ENCODE measurements at places on chromosomes 13 and 19.

GRCh38 chr19:7004313-7004931 is 16.8 kb downstream of the MBD3L2B start:
- no peak for DNase-seq

- DNase-seq = no peak
Observed at GRCh38 chr13:49670828-49671227, 20.5 kb downstream of the EBPL start.

DNA sequence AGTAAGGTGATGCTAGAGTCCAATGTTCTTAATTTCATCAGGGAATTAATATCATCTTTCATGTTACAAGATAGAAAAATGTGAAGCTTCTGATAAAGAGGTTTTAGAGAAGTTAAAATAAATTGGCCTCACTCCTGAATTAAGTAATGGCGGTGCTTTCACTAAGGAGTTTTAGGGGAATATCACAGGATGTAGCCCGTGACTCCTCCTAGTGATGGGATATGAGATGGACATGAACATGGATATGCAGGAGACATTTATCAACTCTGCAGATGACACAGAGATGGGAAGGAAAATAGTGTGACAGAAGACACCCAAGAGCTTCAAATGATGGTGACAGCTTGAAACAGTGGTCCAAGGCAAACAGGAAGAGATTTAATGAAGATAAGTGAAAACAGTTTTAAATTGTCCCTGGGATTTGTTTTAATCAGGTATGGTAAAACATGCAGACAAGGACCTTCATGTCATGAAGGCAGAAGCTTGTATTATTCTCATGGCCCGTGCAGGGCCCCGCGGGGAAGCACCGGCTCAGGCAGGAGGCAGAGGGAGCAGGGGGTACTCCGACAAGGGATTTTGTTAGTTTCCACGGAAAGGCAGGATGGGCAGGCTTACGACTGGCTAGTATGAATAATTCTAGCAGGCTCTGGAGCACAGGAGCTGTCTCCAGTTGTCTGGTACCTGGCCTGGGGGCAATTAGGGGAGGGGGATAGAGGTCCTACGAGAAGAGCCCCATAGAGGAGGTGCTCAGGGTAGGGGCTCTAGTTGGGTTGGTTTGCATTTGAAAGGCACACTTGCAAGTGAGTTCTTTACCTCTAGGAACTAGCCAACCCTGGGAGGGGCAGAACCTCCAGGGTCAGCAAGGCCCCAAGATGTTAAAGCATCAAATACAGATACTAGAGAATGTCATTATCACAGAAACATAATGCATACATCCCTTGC is 38.7 kb upstream of the FARP1 start:
- DNase-seq = no peak

GRCh38 chr13:72774019-72774418 is 7.7 kb downstream of the DIS3 start:
- no peak for DNase-seq

DNA sequence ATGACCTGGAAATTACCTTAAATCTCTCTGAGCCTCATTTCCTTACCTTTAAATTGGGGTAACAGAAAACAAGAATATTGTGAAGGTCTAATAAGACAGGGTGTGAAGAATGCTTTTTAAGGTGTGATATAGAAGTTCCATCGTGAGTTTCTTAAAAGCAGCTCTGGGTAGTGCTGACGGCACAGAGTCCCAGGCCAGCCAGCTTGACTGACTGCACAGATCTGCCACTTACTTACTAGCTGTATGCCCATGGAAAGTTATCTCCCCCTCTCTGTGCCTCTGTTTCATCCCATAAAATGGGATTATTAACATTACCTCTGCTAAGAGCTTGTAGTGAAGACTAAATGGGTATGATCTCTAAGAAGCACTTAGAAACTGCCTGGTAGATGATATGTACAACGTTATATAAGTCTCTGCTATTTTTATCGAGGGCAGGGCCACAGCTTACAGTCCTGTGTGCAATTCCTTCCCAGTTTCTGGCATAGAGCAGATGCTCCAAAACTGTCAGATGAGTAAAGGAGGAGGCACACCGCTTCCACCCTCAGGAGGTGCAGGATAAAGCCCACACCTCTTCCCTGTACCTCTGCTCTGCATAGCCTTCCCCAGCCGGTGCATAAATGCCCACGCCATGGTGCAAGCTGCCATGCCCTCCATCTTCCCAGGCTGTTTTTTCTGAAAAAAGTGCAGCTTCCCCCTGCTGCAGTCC is 99.6 kb downstream of the MBNL2 start:
- no peak for DNase-seq

- DNase-seq = no peak
Observed at GRCh38 chr19:22608441-22608840, 25.7 kb upstream of the ZNF492 start.

- DNase-seq = no peak
Observed at GRCh38 chr19:51271067-51271466, 20.2 kb downstream of the SIGLECL1 start.

- no peak for DNase-seq
Observed at GRCh38 chr19:40908976-40909375, 26.9 kb upstream of the CYP2A7 start.

- DNase-seq = no peak
Observed at GRCh38 chr19:40363069-40363468, 14.6 kb downstream of the PLD3 start.

- no peak for DNase-seq
Observed at GRCh38 chr19:24166055-24166454, 79.1 kb downstream of the ZNF254 start.

GRCh38 chr19:11995174-11995573 is 30.3 kb downstream of the ZNF763 start:
- no peak for DNase-seq

DNA sequence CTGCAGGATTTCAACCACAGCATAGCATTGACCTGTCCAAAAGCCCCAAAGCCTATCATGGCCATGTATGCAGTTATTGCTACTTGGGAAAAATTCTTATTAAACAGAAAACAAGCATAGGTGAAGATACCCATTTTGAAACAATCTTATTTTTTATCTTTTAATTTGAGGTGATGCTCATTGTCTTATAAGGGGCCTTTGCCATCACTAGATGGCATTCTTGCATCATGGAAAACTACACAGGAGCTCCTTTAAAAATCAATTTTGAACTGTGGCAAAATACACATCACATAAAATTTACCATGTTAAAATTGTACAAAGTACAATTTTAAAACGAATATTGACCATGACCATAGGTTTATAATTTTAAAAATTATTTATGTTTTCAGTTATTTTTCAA is 38.9 kb upstream of the ZNF835 start:
- DNase-seq = no peak

- DNase-seq = no peak
Observed at GRCh38 chr13:99648927-99649326, 147.7 kb downstream of the TM9SF2 start.

GRCh38 chr13:113350065-113350937 is 13.6 kb downstream of the GRTP1 start:
- DNase-seq = no peak

DNA sequence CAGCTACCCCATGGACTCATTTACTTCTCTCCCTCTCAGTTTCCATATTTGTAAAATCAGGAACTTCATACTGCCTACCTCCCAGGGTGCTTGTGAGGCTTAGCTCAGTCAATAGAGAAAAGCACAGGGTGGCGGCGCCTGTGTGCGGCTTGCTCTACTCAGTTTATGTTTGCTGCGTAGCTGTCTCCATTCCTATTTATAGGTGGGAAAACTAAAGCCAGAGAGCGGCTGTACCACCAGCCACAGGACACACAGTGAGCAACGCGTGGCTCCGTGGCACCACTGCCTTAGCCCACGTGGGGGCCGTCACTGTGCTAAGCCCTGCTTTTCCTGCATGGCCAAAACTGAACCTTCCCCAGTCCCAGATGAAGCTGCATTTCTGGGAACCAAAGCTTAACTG is 292.4 kb downstream of the TEX29 start:
- DNase-seq = no peak

GRCh38 chr13:30819136-30819888 is 84.0 kb downstream of the ALOX5AP start:
- no peak for DNase-seq

GRCh38 chr13:109764470-109765291 is 21.7 kb downstream of the IRS2 start:
- DNase-seq = no peak

DNA sequence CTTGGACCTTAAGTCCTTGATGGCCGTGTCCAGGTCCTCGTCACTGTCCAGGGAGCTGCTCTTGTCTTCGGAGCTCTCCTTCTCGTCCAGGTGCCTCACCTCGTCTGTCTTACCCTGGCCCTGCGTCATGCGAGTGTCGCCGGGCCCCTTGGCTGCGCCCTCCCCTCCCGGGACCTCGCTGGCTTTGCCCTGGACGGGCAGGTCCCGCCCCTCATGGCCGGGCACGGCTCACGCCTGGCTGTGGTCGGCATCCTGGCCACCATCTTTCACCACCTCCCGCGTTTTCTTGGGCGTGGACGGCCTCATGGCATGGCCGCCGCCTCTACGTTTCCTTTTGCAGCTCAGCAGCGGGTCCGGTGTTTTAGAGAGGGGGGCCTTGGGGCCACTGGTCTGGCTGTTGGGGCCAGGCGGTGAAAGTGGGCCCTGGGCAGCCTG is 14.8 kb downstream of the RB1 start:
- DNase-seq = no peak

GRCh38 chr19:2288818-2289713 is 7.1 kb upstream of the PEAK3 start:
- DNase-seq = no peak

DNA sequence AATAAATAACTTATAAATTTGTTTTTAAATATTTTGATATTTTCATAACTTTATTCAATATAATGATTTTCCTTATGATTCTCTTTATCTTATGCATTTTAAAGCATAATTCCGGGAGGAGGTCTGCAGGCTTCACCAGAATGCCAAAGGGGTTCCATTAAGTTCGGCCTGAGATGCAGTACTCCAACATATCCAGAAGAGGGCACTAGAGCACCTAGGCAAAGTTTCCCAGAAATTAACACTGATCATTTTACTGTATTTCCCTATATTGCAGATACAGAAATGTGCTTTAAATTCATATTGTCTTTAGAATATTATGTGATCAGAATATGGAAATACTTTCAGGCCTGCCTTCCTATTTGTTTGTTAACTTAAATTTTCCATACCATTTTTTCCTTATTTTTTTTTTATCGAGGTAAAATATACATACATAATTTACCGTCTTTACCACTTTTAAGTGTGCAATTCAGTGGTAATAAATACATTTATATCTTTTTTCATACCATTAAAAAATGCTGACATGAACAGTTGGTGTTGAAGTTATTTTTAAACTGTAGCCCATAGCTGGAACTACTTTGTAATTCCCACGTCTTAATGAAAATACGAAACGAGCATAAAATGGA is 58.9 kb upstream of the TM9SF2 start:
- DNase-seq = no peak

GRCh38 chr19:41366089-41366488 is 2.1 kb upstream of the B9D2 start:
- no peak for DNase-seq

- no peak for DNase-seq
Observed at GRCh38 chr13:38636761-38637160, 50.1 kb upstream of the FREM2 start.

GRCh38 chr19:51549533-51550324 is 18.3 kb upstream of the SIGLEC6 start:
- peak; percentile 8 for DNase-seq

DNA sequence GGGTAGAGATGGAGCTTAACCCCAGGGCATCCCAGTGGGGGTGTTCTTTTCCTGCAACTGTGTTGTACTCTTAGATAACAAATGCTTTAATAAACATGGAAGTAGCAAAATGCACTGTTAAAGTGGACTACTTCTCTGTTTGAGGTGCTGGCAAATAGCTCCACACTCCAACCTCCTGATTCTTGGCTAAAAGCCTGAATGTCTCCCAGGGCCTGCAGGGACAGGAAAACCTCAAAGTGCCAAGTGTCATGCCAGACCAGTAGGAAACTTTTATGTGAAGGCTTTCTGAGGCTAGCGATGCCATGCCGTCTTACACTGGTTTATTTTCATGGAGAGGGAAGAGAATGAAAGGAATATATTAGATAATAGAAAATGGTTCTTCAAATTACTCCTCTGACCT is 6.8 kb downstream of the FREM2 start:
- DNase-seq = no peak

DNA sequence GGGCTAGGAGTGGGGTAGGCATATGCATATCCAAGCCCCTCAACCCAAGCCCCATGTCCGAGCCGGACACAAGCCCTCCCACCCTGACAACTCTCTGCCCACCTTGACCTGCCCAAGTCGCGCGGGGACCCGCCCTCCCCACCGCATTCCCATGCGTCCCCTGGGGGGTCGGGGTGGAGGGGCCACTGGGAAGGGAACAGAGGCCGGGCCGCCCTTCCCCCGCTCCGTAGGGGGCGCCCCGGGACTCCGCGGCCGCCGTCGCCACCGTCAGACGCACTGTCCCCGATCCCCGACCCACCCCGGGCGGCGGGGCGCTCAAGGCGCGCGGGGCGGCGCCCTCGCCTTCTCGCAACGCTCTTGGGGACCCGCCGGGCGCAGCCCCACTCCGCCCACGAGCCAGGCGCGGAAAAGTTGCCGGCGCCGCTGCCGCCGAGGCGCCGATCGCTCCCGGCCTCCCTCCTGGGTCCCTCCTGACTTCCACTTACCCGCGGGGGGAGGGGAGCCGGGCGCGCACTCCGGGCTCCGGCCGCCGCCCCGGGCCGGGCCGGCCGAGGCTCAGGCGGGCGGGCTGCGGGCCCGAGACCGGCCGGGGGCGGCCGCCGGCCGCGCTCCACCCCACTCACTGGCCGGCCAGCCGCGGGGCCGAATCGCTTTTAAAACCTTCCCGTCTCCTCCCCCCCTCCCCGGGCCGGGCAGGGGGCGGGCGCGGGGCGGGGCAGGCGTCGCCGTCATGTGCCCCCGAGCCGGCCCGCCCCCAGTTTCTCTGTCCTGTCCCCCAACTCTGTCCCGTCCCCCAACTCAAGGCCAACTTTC is 34.4 kb upstream of the NANOS3 start:
- DNase-seq = peak; percentile 69

DNA sequence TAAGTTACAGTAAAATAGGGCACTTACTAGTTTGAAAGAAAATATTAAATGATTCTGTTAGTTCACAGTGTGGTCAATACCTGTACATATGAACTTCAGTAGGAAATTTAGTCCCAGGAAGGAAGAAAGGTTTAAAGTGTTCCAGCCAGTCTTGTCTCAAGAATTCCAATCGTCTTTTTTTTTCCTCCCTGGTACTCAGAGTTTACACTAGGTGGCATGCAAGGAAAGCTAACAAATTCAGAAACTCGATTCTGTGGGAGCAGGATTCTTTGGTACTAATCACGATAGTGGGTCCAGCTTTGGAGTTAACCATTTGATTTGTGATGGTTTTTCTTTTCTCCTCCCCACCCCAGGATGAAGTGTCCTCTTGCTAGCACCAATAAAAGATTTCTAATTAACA is 43.6 kb downstream of the POLR1D start:
- DNase-seq = no peak

DNA sequence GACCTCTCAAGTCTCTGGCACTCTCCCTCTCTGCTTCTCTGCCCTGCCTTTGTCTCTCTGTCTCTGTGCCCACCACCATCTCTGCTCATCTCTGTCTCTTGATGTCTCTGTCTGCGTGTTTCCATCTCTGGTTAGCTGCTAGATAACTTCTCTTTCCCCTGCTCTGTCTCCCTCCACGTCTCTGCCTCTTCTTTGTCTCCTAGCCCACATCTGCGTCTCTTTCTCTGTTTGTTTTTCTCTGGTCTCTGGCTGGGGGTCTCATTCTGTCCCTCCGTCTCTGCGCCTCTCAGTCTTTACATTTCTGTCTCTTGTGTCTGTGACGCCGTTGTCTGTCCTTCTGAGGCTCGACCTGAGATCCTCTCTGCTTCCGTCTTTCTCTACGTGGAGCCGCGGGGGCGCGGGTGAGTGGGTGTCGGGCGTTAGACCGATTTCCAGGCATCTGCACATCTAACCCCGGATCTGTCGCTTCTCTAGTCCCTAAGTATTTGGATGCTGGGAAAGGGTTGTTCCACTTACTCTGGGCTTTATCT is 386 bp downstream of the GIPR start:
- peak; percentile 31 for DNase-seq
